ENCODE measurements at places on chromosomes 12 and 14.

GRCh38 chr12:123732251-123732650 is 20.1 kb downstream of the ATP6V0A2 start:
- no peak for DNase-seq

- no peak for DNase-seq
These were observed 33.9 kb upstream of the RNU6-7 start for GRCh38 chr14:32167907-32168306.

DNA sequence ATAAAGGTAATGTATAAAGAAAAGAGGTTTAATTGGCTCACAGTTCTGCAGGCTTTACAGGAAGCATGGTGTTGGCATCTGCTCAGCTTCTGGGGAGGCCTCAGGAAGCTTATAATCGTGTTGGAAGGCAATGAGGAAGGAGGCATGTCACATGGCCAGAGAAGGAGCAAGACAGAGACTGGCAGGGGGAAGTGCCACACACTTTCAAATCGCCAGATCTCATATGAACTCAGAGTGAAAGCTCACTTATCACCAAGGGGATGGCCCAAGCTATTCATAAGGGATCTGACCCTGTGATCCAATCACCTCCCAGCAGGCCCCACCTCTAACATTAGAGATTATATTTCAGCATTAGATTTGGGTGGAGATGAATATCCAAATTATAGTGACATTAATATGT is 26.3 kb downstream of the LDHB start:
- no peak for DNase-seq

DNA sequence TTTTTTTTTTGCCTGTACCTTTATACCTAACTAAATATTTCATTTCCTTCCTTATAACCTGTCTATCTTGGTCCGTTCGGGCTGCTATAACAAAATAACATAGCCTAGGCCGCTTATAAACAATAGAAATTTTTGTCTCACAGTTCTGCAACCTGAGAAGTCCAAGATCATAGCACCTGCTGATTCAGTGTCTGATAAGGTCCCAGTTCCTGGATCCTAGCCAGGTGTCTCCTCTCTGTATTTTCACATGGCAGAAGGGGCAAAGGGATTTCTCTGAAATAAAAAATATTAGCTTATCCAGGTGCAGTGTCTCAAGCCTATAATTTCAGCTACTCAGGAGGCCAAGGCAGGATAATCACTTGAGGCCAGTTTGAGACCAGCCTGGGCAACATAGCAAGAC is 1046.6 kb upstream of the USP15 start:
- no peak for DNase-seq

GRCh38 chr14:63459738-63460137 is 83.4 kb downstream of the PPP2R5E start:
- DNase-seq: no peak

GRCh38 chr12:112169161-112169872 is 44.0 kb downstream of the TRAFD1 start:
- no peak for DNase-seq

DNA sequence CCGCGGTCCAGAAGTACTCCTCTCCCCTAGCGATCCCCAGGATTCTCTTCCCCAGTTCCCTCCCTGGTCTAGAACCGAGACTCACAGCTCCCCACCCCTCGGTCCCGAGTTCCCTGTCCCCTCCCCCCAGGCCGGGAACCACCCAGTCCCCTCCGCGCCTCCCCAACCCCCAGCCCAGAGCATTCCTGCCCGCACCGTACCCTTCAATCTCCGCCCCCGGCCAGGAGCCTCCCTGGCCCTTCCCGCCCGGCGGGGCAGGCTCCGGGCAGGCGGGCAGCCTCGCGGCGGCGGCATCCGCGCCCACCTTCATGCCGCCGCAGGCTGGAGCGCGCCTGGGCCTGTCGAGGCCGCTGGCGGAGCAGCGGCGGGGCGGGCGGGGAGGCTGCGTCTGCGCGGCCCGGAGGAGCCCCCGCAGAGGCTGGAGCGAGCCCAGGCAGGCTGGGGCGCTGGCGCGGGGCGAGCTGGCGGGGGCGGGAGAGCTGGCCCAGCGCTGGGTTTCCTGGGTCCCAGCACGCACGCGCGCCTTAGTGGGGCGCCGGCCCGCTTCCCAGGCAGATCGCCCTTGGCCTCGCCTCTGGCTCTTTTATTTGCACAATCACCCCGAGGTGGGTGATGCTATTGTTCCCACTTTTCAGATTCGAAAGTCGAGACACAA is 22.2 kb upstream of the GPR132 start:
- peak; percentile 46 for DNase-seq

GRCh38 chr12:30110958-30111586 is 327.3 kb upstream of the TMTC1 start:
- DNase-seq: peak; percentile 73

DNA sequence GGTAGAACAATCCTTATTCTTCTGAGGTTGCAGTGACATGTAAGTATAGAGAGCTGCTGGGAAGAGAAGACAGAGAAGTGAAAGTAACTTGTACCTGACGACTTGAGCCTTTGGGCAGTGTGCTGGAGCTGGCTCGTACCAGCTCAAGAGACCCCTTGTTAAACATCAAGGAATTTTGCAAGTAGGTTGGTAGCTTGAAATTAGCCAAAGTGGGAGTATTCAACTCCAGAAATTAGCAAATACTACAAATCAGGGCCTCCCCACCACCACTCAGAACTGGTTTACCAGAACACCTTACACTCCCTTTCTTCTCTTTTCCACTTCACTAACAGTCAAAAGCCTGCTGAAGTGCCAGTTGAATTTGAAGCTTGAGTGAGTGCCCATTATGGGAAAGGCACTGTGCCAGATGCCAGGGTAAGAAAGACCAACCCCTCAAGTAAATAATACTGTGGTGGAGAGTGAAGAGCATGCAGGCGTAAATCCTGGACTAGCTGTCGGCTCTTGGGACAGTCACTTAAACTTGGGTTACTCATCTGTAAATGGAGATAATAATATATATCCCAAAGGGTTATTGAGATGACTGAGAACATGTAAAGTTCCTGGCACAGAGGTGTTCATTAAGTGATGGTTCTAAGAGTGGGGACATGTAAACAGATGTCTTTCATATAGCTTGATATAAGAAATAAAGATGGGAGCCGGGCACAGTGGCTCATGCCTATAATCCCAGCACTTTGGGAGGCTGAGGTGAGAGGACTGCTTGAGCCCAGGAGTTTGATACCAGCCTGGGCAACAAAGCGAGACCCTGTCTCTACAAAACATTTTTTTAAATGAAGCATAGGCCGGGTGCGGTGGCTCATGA is 27.0 kb upstream of the EID3 start:
- peak; percentile 48 for DNase-seq

- DNase-seq: no peak
These were observed 42.1 kb upstream of the CFAP54 start for GRCh38 chr12:96447256-96447655.

DNA sequence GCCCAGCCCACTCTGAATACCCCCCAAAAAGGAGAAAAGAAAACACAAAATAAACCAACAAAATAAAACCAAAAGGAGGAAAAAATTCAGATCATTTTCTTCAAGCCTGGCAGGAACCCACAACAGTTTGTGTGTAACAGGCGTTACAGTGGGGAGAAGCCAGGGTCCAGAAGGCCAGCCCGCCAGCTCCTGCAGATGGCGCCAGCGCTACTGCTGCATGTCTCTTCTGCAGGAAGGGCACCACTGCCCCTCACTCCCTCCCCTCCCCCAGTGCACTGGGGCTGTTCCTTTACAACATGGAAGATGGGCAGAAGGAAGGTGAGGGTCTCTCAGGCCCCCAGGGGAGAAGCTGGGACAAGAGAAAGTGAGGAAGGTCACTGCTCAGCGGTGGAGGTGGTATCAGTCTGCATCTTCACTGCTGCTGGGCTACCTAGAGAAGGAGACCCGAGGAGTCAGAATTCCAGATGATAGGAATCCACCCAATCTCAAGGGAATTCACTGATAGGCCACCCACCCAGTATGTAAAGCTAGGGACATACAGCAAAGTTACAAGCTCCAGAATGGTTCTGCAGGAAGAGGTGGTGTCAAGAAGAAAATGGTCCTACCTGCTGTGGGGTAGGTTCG is 2.3 kb upstream of the NOP2 start:
- peak; percentile 28 for DNase-seq

GRCh38 chr12:4540170-4540569 is 1.5 kb downstream of the RAD51AP1 start:
- no peak for DNase-seq

DNA sequence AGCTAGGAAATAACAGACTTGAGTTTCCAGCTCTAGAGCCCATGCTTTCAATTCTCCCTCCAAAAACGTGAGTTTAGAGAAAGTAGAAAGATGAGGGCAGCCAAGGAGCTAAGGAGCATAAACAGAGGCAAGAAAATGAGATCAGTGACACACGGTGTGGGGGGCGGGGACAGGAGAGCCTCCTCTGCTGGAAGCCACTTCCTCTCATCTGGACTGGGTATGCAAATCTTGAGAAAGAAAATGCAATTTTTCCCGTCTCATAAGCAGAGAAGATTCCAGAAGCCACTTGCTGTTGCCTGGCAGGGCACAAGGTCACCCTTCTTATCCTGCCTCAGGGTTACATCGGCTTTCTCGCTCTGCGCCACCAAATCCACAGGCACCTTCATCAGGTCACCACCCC is 6.0 kb downstream of the OR10P1 start:
- DNase-seq: no peak

GRCh38 chr14:32472512-32473463 is 143.7 kb downstream of the AKAP6 start:
- DNase-seq: peak; percentile 52

DNA sequence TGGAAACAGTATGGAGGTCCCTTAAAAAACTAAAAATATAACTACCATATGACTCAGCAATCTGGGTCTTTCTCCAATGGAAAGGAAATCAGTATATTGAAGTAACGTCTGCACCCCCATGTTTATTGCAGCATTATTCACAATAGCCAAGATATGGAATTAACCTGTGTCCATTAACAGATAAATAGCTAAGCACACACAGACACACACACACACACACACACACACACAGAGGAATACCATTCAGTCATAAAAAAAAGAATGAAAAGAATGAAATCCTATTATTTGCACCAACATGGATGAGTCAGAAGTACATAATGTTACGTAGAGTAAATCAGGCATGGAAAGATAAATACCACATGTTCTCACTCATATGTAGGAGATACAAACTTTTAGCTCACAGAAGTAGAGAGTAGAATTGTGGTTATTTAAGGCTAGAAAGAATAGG is 4.7 kb downstream of the KLRK1 start:
- DNase-seq: no peak

DNA sequence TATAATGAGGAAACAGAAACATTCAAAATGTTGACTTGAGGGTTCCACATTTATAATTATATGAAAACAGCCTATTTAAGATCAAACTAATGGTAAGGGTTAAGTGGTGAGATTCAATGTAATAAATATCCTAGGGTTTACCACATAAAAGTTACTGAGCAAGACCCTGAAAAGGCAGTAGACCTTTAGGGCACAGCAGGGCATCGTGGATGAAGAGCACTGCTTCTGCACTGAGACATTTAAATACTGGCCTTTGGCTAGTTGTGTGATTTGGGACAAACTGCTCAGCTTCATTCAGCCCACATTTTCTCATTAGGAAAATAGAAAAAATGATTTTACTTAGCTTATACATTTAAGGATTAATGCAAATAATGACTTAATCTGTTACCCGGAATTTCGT is 42.0 kb downstream of the CNTN1 start:
- DNase-seq: no peak

DNA sequence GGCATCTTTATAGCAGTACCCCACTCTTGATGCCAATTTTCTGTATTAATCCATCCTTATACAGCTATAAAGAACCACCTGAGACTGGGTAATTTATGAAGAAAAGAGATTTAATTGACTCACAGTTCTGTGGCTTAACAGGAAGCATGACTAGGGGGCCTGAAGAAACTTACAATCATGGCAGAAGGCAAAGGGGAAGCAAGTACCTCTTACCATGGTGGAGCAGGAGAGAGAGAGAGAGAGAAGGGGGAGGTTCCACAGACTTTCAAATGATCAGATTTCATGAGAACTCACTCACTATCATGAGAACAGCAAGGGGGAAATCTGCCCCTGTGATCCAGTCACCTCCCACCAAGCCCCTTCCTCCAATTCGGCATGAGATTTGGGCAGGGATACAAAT is 84.4 kb downstream of the SLC24A4 start:
- no peak for DNase-seq

Measured in A172 (cell line).